ENCODE measurements at places on chromosomes 4 and X.

DNA sequence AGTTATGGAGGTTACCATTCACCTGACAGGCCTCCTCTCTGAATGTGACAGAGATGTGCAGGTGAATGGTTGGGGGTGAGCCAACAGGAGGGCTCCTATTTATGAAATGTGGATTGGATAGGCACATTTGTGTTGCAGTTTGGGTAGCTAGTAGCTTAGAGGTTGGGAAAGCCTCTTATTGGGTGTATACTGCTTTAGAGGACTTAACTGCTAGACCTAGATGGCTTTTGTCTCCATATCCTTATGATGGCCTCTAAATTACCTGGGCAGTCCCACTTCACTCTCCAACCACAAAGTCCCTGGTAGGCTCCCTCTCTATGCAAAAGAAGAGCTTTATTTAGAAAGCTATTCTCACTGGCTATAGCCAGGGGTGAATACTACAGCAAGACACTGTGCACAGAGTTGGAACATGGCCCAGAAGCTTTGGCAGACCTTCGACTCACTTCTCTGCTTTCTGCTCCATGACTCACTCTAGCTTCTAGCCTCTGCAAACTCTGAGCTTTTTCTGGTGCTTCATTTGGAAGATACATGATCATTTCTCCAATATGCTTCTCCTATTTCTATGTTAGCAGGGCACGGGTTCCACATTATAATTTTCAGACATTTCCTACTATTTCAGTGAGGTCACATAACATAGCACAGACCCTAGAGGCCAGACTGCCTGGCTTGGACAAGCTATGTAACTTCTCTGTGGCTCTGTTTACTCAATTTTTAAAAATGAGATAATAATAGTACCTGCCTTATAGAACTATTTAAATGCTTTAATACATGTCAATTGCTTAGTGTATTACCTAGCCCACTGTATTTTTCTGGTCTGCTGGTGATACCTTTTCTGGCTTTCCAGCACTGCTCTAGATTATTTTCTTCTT lies 6.0 kb upstream of the VGLL1 start:
- no peak for DNase-seq

GRCh38 chrX:70022616-70023015 lies 27.1 kb downstream of the AWAT2 start:
- no peak for DNase-seq

GRCh38 chr4:161714931-161715330 lies 448.9 kb downstream of the FSTL5 start:
- DNase-seq = no peak

- peak; percentile 27 for DNase-seq
These were observed 7.8 kb downstream of the ARAF start for GRCh38 chrX:47568656-47569295.

DNA sequence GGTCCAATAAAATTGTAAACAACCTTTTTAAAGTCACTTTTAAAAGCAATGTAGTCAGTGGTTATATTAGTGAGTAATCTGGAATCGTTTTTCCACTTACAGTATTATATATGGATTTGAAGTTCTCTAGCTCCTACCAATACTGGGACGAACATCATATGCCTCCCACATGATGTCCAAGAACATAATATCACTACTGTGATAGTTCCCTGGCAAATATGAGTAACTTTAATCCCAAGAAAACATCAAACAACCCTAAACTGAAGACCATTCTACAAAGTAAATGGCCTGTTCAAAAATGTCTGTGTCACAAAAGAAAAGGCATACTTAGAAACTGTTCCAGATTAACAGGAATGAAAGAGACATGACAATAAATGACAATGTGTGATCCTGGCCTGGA lies 53.6 kb upstream of the FGFBP2 start:
- DNase-seq = no peak

GRCh38 chrX:7647831-7648230 lies 195.1 kb upstream of the VCX start:
- DNase-seq = no peak

DNA sequence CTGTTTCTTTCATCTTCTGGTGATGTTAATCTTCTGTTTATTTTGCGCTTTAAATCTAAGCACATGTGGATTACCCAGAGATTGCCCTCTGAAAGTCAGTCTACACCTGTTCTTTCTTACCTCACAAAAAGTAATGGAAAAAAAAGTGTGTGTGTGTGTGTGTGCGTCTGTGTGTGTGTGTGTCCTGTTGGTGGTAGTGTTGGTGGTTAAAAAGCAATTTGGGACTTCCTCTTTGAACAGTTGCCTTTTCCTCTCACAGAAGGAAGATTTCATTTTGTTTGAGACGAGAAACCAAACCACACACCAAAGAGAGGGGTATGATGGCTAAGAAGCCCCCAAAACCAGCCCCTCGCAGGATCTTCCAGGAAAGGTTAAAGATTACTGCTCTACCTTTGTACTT lies at the start of gene STAP1:
TSS of gene STAP1 (plus strand) at position 235 of the 400 bp plus-strand sequence. CDS start at position 318, 83 bp downstream.
- no peak for DNase-seq

- DNase-seq = no peak
These were observed 83.6 kb downstream of the NBDY start for GRCh38 chrX:56812515-56813105.

- no peak for DNase-seq
These were observed 100.9 kb upstream of the AFAP1 start for GRCh38 chr4:8040607-8041006.

DNA sequence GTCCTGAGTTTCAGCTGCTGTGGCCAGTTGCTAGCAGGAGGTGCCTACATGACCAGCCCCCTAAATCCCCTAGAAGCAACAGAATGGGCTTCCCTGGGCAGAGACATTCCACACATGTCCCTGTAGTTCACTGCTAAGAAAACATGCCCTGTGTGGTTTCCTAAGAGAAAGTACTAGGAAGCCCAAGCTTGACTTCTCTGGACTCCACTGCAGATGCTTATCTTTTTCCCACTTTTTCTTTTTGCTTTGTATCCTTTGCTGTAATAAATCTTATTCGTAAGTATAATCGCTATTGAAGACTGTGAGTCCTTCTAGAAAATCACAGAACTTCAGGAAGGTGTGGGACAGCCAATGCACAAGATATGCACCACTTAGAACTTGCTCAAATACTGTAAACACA lies 15.6 kb downstream of the RPGR start:
- no peak for DNase-seq

- no peak for DNase-seq
These were observed 43.5 kb upstream of the DDX60 start for GRCh38 chr4:168362025-168362401.

DNA sequence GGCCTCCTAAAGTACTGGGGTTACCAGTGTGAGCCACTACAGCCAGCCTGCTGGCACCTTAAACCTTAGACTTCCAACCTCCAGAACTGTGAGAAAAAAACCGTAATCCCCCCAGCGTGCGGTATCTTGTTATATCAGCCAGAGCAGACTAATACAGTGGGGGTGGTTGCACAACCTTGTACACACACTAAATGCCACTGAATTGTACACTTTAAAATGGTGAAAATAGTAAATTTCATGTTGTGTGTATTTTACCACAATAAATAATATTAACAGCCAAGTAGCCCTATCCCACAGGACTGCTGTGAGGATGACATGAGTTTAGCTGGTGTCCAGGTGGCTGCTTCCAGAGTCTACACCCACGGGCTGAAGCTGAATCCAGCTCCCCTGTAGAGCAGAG lies 38.8 kb downstream of the ZBTB49 start:
- no peak for DNase-seq

DNA sequence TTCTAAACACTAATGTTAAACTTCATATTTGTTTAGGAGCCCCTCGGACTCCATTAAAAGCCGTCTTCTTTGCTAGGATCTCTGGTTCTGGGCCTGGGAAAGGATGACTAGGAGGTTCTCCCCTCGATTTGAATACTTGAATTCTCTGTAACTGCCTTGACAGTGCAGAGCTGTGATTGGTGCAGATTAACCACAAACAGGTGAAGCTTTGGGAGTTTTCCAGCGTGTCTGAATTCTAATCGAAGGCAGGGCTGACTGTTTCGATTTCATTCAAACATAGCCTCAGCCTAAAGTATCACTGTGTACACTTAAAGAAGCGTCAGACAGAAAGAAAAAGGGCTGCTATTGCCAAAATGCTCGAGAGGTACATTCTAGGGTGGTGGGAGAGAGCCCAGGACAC lies 29.0 kb downstream of the TFDP3 start:
- no peak for DNase-seq

DNA sequence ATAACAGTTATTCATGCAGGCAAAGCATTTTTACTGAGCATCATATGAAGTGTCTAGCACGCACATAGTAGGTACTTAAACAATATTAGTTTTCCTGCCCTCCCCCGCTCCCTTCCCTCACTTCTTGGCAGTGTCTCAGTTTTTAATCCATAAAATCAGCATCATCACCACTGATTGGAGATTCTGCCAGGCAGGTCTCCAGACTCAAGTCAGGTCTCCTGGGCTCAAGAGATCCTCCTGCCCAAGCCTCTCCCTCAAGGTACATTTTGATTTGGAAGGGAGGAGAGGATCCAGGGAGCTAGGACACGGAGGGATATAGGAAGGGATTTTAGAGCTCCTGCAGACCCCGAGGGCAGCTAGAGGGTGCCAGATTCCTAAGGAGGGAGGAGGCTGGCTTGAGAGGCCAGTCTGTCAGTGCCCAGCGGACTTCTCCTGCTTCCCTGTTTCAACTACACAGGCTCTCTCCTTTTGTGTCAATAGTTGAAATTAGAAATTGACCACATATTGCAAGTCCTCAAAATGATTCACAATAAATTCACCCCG lies 4.4 kb upstream of the FAT1 start:
- DNase-seq = no peak

GRCh38 chr4:67725132-67725531 lies 24.2 kb upstream of the UBA6 start:
- no peak for DNase-seq

DNA sequence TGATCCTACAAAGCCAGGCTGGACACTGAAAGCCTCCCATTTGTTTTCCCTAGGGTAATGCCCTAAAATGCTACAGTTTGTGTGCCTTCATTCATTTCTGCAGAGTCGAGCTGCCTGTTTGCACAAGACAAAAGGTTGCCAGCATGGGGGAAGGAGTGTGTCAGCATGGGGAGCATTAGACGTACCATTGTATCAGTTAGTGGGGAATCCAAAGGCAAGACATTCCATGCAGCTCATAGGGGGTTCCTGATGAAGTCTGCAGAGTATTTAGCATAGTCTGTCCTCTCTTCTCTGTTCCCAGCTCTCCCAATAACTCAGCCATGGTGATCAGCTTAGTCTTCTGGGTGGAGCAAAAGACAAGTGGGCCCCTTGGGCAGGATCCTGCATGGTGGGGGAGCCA lies 276.9 kb upstream of the PCDH7 start:
- DNase-seq = no peak

DNA sequence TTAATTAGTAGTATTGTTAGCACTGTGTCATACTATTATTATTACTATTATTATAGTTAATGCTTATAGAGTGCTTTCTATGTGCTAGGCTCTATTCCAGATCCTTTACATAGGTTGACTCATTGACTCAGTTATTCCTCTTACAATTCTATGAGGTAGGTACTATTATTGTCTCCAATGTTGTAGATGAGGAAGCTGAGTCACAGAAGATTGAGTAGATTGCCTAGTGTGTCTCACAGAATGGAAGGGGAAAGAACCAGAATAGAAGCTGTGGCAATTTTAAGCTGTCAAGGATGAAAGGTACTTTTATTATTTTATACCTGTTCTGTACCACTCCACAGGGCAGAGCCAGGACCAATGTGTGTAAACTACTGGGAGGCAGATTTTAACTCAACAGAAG lies 1.9 kb upstream of the TCEAL1 start:
- DNase-seq = no peak

- DNase-seq = no peak
These were observed 53.8 kb downstream of the TNIP2 start for GRCh38 chr4:2702361-2702760.

- DNase-seq = no peak
These were observed 143.8 kb upstream of the PAQR3 start for GRCh38 chr4:79082997-79083396.

DNA sequence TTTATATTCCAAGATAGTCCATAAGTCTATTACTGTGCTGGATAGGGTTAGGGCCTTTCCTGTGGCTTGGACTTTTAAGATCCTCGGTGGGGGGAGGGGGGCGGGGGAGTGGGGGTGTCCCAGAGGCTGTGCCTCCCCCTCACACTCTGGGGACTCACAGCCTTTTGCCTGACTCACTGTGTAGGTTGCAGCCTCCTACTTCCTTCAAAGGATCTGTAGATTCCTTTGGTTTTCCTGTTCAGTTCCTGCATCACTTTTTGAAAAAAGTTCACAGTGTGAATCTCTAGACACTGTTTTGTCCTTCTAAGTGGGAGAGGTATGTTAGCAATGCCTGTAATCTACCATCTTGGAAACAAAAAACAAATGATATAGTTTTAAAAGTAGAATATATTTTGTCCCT lies 999.9 kb downstream of the GLUD2 start:
- no peak for DNase-seq

DNA sequence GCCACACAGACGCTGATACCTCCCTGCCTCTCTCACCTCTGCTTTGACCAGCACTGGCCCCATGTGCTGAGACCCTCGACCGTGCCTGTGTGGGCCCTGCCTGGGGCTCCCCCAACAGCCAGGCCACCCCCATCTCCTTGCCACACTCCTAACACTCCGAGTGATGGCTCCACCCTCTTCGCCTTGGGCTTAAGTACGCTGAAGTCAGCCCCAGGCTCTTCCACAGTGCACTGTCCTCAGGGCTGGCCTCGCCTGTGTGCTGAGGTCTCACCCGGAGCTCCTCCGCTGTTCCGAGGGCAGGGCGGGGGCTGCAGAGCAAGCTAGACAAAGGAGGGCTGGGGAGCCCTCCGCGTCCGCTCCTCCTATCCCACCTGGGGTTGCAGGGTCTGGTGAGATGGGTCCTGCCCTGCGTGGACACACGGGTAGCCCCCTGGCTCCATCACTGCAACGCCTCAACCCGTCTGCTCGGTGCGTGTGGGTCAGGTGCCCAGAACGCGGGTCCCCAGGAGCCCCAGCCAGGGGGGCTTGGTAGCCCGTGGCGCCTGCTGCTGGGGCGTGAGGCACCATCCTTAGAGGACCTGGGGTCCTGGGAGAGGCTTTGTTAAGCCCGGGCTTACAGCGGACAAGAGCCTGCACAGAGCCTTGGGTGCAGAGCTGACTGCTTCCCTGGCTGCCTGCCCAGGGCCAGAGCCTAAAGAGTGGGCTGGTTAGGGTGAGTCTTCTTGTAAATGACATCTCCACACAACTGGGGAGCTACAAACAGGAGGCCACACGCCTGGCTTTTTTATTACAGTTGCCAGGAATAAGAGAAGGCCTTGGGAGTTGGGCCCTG lies 42.6 kb upstream of the NKX1-1 start:
- DNase-seq = no peak

DNA sequence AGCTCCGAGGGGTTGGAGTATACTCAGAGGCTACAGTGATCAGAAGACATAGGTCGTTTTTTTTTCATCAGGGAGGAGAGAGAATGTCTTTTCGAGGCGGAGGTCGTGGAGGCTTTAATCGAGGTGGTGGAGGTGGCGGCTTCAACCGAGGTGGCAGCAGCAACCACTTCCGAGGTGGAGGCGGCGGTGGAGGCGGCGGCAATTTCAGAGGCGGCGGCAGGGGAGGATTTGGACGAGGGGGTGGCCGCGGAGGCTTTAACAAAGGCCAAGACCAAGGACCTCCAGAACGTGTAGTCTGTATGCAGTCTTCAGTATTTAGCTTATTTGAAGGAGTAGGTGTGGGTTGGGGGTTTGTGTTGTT lies 500 bp downstream of the GAR1 start:
- DNase-seq = peak; percentile 36

GRCh38 chr4:126364311-126364911 lies 1049.7 kb downstream of the FAT4 start:
- DNase-seq = no peak

Measured in stimulated activated CD4-positive, alpha-beta T cell treated with anti-CD3 and anti-CD28 coated beads, Interleukin-1b, Interleukin-23, amount 100 ng/mL, for 4 hours (primary cell).